ENCODE measurements at places on chromosomes 3 and 15.
A peak's percentile ranks its signal among the peaks of the same experiment; 100 is the strongest.

DNA sequence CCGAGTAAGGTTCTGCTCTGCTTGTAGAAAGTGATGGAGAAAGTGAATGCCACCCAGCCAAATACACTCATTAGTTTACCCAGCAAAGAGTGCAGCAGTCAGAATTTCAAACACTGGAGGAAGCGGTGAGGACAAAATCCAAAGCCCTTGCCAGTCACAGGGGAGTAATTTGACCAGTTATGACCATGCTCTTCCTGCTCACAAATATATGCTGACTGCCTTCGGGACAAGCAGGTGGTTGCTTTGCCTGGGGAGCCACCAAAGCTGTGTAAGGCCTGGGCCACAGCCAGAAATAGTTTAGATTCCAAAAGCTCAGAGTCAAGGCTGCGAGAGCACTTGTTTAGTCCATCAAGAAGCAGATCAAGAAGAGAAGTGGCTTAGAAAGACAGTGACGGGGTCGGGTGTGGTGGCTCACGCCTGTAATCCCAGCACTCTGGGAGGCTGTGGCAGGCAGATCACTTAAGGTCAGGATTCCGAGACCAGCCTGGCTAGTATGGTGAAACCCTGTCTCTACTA is 51.0 kb upstream of the ATP13A3 start:
- no peak for DNase-seq

- DNase-seq, result no peak
These were observed 114.6 kb downstream of the XXYLT1 start for GRCh38 chr3:195156286-195156890.

DNA sequence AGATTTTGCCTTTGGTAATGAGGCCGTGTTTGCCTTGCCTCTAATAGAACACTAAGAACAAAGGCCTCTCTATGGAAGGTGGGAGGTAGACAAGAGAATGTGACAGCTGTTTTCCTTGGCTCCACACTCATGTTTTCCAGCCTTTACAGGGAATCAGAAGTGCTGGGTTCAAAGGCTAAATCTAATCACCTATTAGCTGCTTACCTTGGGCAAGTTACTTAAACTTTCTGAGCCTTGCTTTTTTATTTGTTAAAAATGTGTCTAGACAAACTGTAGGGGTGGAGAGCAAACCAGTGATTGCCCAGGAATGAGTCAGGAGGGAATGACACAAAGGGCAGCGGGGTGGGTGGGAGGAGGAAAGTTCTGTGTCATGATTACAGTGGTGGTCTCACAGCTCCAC is 179.0 kb downstream of the P3H2 start:
- no peak for DNase-seq

DNA sequence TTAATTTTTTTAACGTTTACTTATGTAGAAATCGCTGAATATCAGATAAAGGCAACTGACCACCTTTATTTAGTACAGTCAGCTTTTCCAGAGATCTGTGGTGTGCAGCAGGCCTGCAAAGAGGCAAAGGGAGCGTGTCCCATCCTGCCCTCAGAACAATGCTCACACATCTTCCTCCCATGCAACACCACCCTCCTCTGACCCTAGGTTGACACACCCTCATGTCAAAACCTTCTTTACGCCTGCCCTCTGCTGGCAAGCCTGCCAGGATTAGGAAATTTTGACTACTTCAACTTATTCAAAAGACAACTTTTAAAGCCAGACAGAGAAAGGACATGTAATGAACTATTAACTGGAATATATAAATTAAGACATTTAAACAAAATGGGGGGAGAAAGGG is 513.7 kb downstream of the FOXP1 start:
- peak; percentile 46 for DNase-seq

DNA sequence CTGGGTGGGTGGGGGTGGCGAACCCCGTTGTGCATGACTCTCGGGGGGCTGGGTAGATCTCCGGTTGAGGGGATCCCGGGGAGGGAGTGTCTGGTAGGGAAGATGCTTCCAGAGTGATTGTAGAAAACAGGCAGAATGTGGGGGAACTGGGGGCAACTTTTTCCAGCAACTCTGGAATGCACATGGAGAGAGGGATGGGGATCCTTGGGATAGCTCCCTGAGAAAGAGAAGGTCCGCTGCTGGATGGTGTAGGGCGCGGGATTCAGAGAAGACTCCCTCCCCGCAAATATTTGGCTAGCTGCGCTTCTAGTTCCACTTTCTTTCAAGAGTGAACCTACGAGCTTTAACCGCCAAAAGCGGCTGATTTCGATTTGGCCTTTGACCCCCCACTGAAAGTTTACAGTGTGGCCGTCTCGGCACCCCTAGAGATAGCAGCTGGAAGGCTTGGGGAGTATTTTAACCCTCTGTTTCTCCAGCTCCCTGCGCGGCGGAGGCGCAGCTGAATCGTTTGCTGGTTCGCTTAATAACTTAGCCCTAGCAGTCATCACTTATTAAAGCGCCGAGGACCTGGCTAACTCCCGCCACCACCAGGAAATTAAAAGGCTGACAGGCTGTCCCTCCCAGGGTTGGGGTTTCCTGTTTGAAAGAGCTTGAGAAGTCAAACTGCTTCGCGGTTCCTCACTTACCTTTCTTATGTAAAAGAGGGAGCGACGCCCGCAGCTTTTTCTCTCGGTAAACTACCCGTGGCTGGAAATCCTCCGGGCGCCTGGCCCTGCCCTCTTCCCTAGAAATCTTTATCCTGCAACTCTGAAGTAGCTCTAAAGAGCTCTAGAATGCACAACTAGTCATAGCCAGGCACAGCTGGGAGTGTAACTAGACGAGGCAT is 1.2 kb downstream of the PHLDB2 start:
- DNase-seq, result peak; percentile 46

DNA sequence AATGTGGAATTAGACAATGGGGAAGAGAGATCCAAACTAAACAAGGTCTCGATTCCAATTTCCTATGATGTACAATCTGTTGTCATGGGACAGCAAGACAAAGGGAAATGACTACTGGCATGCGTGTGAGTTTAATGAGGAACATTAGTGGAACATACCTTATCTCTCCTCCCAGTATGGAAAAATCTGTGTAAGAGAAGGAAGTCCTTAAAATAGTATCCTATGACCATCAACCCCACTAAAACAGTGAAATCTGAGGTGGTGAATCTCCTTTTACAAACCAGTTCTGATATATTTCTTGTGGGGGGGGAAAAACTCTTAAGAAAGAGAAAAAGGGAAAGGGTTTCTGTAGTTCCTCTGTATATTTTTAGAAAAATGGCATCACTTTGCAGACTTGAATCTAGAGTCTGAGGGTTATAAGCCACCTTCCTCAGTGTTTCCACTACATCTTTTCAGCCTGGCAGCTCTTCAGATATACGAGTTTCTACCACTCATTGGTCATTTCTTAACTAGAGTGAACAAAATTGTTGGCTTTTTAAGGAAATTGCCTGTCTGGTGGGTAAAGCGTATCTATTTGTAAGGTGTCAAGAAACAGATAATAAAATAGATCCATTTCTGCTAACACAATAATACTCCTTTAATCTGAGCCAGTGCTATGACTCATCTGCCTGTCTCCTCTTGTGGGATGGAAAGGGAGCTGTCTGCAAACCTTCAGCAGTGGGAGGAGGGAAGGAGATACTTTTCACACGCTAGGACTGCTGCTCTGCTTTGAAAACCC is 3.0 kb upstream of the TNFAIP8L3 start:
- no peak for DNase-seq

DNA sequence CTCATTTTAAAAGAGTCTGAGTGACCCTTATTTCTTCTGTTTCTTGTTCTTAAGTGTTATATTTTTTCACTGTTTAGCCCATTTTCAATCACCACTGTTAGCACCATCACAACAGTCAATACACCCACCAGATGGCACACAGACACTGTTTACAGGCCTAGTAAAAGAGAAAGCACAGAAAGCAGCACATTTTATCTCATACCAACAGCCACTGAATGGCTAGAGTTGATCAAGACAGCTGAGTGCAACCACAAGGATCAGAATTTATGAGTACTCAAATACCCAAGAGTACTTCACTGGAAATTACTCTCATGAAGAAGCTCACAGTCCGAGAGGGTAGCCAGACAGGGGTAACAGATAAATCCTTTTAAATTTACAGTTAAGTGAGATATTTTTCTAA is 127.0 kb downstream of the TFDP2 start:
- peak; percentile 97 for DNase-seq

DNA sequence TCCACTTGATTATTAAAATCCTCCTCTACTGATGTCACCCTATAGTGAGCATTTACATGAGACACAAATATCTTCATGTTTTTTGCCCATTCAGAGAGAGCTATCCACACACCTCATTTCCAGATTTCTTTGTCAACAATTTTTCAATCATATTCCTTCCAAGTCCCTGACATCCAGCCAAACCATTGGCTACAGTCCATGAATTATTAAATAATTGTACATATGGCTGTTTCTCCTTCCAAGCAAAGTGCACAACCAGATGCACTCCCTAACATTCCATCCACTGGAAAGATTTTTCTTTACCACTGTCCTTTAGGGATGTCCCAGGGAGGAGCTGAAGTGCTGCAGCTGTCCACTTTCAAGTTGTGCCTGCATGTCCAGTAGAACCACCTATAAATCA is 328.0 kb upstream of the MDFIC2 start:
- DNase-seq, result no peak

DNA sequence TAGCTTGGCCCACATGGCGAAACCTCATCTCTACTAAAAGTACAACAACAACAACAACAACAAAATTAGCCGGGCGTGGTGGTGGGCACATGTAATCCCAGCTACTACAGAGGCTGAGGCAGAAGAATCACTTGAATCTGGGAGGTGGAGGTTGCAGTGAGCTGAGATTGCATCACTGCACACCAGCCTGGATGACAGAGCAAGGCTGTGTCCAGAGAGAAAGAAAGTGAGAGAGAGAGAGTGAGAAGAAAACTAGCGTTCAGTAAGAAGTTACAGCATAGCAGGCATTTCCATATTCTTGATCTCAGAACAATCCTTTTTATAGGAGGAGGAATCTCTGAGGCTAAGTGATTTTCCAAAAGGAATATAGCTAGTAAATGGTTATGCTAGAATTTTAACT is 1076.1 kb downstream of the AGBL1 start:
- no peak for DNase-seq

DNA sequence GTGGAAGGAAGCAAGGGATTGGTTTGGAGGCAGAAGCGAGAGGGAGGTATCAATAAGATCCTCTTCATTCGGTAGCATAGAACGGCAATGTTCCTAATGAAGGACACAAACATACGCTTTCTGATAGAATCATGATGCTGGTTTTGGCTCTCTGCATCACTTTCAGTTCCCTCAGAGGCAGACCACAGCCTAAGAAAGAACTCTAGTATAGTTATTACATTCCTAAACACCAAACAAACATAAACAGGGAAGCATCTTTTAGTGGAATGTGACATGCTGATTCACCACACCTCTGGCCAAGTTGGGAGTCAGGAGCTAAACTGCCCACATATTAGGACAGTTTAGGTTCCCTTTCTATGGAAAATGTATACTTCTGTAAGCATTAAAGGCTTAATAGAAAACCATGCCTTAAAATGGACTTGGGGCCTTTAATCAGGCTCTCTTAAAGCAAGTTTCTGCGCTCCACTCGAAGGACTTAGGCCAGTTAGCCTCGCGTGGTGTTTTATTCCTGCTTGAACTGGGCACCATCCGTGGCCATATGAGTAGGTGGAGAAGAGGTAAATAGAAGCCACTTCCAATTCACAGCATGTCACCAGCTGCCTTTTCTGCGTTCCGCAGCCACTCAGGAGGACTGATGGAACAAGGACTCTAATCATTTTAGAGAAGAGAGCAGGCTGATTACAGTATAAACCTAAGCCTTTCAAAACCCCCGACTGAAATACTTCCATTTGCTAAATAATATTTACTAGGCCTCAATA is 53.7 kb downstream of the CD47 start:
- DNase-seq, result no peak

- no peak for DNase-seq
These were observed 173.2 kb upstream of the STAC start for GRCh38 chr3:36206956-36207580.
